ENCODE measurements at places on chromosomes 3 and 15.

DNA sequence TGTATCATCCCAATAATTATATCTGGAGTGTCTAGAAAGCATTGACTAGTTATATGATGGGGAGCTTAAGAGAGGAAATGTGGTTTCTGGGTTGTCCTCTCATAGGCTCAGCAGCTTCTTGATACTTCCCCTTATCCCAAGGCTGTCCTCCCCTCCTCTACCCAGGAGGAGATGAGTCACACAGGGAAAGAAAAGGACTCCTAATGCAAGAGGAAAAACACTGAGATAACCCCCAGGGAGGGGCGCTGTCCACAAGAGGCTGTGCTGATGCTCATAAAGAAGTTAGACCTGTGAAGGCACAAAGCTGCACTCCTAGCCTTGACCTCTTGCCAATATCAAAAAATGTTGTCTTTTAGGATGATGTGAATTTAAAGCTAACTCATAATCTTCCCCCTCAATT is 28.8 kb upstream of the GYG1 start:
- no peak for DNase-seq

DNA sequence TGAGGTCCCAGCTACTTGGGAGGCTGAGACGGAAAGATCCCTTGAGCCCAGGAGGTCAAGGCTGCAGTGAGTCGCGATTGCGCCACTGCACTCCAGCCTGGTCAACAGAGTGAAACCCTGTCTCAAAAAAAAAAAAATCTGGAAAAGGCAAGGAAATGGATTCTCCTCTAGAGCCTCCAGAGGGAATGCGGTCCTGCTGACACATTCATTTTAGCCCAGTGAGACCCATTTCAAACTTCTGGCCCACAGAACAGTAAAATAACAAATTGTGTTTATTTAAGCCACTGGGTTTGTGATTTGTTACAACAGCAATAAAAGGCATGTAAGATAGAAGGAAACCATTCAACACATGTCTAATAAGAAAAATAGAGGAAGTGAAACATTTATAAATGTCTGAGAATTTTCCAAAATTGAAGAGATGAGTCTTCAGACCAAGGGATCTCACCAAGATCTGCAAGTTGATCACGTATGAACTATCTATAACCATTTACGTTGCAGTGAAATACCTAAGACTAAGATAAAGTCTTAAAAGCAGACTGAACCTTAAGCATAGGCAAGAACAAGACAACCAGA is at the start of gene HTR3E:
HTR3E (plus strand) TSS at position 254 of the 573 bp plus-strand sequence. CDS start 466 bp downstream, outside the sequence.
- DNase-seq, result no peak

GRCh38 chr3:72896996-72897757 is 9.3 kb downstream of the GXYLT2 start:
- DNase-seq, result no peak

GRCh38 chr3:61155701-61156292 is 95.5 kb downstream of the FHIT start:
- DNase-seq, result no peak

- no peak for DNase-seq
Observed at GRCh38 chr3:61861410-61861809, 300.0 kb downstream of the PTPRG start.

- DNase-seq, result no peak
Observed at GRCh38 chr15:63456258-63456657, 48.1 kb upstream of the USP3 start.

- no peak for DNase-seq
Observed at GRCh38 chr3:104855702-104856101, 511.0 kb upstream of the ALCAM start.

- no peak for DNase-seq
Observed at GRCh38 chr3:120057626-120058025, 36.6 kb downstream of the GSK3B start.

DNA sequence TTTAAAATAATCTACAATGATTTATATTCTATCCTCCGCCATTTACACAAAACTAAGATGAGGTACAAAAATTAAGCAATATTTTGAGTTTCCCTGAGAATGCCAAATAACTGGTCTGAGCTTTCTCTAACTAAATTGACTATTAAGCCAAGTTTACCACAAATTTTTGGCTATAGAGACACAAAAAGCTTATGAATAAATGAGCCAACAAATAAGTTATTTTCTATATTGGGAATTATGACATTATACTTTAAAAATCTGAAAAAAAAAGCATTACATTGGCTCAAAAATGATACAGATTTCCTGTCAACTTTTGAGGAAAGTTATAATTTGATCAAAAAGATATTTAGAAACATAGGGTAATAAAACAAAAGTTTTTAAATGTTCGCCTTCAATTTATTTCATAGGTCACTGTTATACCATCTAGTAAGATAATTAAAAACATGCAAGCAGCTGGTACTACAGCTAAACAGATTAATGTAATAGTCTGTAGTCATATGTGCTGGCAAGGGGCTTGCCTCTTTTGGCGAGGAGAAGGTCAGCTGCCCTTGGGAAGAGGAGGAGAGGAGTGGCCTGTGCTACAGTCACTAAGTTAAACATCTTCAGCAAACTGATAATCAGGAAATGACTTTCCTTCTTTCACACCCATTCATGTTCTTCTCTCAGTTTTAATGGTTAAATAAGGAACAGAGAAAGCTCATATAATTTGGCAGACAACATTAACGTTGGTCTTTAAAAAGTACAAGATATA is 318.5 kb downstream of the TBC1D5 start:
- DNase-seq, result no peak

DNA sequence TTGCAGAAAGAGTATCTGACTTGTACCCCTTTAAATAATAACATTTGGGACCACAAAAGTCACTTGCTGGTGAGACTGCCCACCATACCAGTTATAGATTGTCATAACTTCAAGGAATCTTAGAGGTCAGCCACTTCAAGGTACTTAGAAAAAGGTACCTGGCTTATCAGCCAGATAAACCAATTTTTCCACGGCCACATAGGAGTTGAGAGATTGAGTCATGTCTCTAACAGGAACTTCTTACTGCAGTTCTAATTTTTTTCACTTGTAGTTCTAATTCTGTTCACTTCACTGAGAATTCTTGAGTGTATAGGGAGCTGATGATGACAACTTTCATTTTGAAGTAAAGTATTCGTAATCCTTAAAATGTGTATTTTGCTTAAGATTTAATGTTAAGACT is 317.1 kb upstream of the CBLB start:
- no peak for DNase-seq

GRCh38 chr3:73485877-73486330 is 138.8 kb downstream of the PDZRN3 start:
- no peak for DNase-seq

DNA sequence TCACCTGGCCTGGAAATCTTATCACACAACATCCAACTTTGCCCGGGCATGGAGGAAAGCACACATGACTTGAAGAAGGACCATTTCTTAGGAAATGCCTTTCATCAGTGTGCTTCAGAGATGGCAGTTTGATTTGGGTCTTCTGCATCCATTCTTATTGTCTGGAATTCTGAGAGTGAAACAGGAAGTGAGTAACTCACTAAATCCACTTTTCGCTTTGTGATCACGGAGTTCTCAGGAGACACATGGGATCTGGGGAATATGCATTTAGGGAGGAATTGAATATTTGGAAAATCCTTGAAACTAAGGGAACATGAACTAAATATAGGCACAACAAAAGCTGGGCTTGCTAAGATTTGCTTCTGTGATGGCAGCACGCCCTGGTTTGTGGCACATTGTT is 212.5 kb upstream of the FEZF2 start:
- no peak for DNase-seq

- no peak for DNase-seq
Observed at GRCh38 chr15:77455696-77456321, 35.1 kb downstream of the HMG20A start.

- no peak for DNase-seq
Observed at GRCh38 chr3:98359993-98360675, 6.5 kb downstream of the OR5K4 start.

DNA sequence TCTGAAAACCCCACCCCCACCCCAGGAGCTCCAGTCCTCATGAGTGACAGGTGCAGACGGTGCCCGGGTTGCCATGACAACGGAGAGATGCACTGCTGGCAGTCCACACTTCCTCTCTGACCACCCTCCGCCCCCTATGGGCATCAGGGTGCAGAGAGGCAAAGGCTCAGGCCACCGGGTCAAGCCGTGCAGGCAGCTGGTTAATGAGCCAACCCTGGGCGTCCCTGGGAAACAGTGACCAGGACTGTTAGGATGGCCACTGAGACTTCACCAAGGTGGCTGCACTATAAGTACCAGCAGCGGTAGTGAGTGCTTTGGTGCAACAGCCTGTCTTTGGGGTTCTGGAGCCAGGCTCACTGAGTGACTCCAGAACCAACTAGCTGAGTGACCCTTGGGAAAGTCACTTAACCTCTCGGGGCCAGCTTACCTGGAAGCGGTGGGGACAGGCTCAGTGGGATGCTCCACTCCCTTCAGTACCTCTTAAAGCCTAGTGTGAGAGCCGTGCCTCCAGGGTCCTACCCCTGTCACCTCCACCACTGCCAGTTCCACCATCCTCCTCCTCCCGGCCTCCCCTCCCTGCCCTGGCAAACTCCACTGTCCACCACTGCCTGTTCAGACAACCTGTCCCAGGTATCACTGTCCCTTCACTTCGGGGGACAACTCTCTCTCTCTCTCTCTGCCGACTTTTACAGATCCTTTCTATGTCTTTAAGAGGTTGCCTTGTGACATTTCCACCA is 121.0 kb upstream of the PRR20G start:
- DNase-seq, result no peak

DNA sequence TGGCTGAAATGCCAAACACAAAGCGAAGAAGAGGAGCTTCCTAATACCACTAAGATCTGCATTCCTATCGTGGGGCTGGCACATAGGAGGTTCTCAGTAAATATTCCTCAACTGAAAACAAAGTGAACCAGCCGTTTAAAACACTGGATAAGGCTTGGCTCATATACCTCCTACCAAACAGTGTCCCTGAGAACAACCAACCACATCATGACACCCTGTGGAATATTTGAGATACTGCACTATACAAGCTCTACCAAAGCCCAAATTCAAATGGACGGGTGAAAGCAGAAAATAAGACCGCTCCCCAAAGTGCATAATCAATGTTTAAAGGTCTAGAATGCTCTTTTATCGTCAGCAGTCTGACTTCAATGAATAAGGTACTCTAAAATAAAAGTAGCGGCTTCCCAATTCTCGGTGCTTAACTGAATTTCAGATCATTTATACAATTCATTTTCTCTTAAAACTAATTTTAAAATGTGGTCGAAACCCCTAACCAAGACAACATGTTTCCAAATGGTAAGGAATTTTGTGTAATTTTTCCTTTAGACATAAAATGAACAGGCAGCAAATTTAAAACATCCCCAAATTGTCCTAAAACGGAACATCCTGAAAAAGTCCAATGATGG is 425.8 kb downstream of the ERC2 start:
- no peak for DNase-seq

GRCh38 chr3:196789885-196790359 is 50.3 kb downstream of the PAK2 start:
- no peak for DNase-seq

DNA sequence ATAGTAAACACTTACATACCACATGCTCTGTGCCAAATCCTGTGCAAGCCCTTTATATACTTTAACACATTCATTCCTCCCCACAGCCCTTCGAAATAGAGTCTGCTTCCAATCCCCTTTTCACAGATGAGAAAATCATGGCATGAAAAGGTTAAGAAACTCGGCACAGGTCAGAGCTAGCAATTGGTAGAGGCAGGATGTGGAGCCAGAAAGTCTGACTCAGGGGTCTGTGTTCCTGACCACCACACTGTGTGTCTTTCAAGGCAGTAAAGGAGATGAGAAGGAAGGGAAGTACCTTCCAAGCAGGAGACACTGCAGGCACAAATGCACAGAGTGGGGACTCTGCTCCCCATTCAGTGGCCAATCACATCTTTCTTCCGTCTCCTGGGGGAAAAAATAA is 61.1 kb downstream of the SCN11A start:
- no peak for DNase-seq

DNA sequence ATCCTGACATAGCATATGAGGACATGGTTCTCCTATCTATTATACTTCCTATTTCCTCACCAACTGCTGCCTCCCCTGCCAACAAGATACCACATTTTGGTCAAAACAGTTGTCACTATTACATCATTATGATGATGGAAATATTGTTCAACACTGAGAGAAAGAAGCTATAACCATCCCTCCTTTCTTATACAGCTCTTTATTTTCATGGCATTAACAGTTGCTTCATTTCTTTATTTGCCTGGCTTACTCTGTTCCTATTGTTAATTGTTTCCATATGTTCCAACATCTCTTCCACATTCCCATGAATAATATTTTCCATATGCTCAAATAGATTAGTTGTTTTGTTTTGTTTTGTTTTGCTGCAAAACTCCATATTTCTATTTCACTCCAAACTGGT is 40.8 kb upstream of the FILIP1L start:
- DNase-seq, result no peak

DNA sequence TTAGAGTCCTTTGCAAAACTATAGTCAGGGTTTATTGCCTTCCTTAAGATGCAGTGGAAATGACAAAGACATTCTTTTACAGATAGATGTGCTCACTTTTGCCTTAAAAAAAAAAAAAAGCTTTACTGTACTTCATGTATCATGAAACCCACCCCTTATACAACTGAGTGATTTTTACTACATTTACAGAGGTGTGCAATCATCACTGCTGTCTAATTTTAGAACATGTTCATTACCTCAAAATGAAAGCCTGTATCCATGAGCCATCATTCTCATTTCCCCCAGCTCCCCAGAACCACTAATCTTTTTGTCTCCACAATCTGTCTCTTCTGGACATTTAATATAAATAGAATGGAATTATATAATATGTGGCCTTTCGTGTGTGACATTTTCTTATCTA is 111.9 kb downstream of the NR1I2 start:
- DNase-seq, result no peak

DNA sequence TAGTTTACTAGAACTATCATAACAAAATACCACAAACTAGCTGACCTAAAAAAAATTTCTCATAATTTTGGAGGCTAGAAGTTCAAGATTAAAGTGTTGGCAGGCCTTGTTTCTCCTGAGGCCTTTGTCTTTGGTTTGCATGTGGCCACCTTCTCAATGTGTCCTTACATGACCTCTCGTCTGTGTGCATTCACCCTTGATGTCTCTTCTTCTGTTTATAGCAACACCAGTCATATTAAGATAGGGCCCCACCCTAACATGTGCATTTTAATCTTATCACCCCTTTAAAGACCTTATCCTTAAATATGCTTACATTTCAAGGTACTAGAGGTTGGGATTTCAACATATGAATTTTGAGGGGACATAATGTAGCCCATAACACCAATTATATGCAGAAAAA is 177.0 kb downstream of the ZBBX start:
- DNase-seq, result no peak

DNA sequence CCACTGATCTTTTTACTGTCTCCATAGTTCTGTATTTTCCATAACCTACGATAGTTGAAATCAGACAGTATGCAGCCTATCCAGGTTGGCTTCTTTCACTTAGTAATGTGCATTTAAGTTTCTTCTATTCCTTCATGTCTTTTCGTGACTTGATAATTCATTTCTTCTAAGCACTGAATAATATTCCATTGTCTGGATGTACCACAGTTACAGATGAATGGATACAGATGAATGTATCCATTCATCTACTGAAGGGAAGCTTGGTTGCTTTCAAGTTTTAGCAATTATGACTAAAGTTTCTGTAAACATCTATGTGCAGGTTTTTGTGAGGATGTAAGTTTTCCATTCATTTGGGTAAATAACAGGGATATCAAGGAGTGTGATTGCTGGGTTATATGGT is 124.8 kb downstream of the NSUN3 start:
- DNase-seq, result no peak

All from mesothelial cell of epicardium (in vitro differentiated cells).